ENCODE measurements at places on chromosomes 5 and 9. TPM values are rescaled to one million over a fixed set of nuclear protein-coding genes. Genes with fewer than 3 reads are reported as not detected.

Gene NOXA1
- total RNA-seq, result 7.7 TPM

DNA sequence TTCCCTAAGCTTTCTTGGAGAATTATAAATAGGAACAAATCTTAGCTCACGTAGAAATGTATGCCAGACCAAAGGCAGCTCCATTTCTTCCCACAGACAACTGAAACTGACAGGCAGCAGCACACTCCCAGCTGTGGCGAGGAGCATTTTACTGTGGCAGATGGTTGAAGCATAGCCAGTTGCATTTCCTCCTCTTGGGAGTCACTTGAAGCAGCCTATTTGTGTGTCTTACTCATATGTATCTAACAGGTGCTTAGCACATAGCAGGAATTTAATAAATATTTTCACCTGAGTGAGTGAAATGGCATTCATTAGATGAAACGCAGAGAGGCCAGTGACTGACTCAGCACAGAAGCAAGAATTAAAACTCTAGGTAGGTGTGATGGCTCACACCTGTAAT, 12.3 kb upstream of the MTMR12 start:
- H3K27me3 ChIP-seq, result no peaks in the 10 kb centered on the region
- no peak overlapping the region for H3K4me3 ChIP-seq
- no peaks in the 10 kb centered on the region for H3K4me1 ChIP-seq
- H3K27ac ChIP-seq, result no peak overlapping the region

DNA sequence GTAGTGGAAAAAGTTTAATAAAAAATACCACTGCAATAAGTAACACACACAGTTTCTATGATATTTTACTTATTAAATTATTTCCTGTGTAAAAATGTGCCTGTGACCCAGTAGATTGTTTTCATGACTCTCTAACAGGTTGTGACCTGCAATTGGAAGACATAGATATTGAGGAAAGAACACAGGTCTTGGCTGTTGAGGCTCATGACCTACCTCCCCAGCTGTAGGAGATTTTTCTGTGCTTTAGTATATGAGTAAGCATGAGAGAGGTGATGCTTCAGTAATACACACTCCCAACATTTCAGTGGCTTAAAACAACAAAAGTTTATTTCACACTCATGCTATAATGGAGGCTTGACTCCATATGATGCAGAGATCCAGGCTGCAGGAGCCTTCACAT, 47.3 kb upstream of the TNC start:
- no peaks in the 10 kb centered on the region for H3K36me3 ChIP-seq
- H3K27me3 ChIP-seq, result no peaks in the 10 kb centered on the region
- no peak overlapping the region for H3K4me3 ChIP-seq
- no peak overlapping the region for H3K27ac ChIP-seq

Gene GARIN3
- total RNA-seq, result not detected

GRCh38 chr9:14281876-14282275, 32.1 kb downstream of the NFIB start:
- H3K27me3 ChIP-seq, result peaks cover 3% of the 10 kb centered on the region
- no peaks in the 10 kb centered on the region for H3K36me3 ChIP-seq
- H3K4me1 ChIP-seq, result no peaks in the 10 kb centered on the region
- DNase-seq, result no peak
- no peak overlapping the region for H3K27ac ChIP-seq

DNA sequence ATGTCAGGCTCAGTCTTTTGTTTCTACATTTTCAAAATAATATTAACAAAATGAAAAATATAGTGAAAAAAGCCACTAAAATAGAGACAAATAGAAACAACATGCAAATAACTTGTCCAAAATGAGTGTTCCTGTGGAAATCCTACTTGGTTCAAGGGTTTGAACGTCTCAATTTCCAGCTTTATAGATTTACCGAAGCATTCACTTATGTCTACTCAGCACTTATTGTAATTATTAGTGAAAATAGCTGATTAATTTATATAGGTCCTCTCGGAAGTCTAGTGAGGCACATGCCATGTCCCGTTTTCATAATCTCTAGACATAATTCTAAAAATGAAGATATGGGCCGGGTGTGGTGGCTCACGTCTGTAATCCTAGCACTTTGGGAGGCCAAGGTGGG, 99.9 kb upstream of the NFIB start:
- DNase-seq, result no peak
- H3K4me3 ChIP-seq, result no peak overlapping the region
- no peak overlapping the region for H3K27ac ChIP-seq
- H3K36me3 ChIP-seq, result no peaks in the 10 kb centered on the region
- no peaks in the 10 kb centered on the region for H3K4me1 ChIP-seq

DNA sequence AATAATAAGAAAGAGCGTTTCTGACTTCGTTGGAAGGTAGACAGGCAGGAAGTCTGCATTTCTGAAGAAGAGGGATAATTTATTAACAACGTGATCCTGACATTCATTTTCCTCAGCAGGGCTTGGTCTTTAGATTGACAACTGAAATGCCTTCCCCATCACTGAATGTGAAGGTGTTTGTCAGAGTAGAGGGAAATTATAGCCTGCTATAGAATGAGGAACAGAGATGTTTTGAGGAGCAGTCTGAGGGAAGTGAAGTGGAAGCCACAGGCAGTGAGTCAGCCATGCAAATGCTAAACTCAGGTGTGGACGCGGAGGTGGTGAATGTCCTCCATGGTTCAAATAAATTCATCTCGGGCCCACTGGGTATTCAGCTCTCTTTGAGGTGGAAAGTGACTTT, 30.5 kb downstream of the C7 start:
- no peaks in the 10 kb centered on the region for H3K36me3 ChIP-seq
- DNase-seq, result no peak
- no peaks in the 10 kb centered on the region for H3K4me1 ChIP-seq
- no peak overlapping the region for H3K27ac ChIP-seq

GRCh38 chr9:134670042-134670525, 28.5 kb downstream of the COL5A1 start:
- H3K27ac ChIP-seq, result no peak overlapping the region
- H3K4me3 ChIP-seq, result no peak overlapping the region
- DNase-seq, result no peak
- H3K4me1 ChIP-seq, result no peaks in the 10 kb centered on the region
- no peaks in the 10 kb centered on the region for H3K36me3 ChIP-seq

Measured in natural killer cell (primary cell).